ENCODE measurements at places on chromosomes 3 and 15.

- DNase-seq: no peak
Measured at GRCh38 chr15:60829416-60829815, 350.5 kb upstream of the ICE2 start.

- DNase-seq: no peak
Measured at GRCh38 chr3:40631341-40631995, 106.7 kb downstream of the ZNF621 start.

DNA sequence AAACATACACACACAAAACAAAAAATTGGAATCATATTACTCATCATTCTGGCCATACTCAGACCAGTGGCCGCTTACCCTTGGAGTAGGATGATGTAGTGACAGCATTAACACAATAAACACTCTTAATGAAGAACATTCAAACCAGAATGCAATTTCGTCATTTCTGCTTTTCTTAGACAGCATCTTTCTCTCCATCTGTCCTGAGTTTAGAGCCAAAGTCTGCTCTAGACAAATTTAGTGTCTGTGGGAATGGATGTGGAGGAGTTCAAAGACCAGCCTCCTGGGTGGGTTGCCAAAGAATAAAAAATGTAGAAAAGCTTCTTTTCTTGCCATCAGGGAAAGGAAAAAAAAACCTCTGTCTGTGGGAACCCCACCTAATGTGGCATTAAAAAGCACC lies 212.4 kb upstream of the POU1F1 start:
- DNase-seq: no peak

- no peak for DNase-seq
Measured at GRCh38 chr15:63288342-63288741, 10.9 kb downstream of the APH1B start.

- no peak for DNase-seq
Measured at GRCh38 chr3:155323063-155323666, 29.7 kb upstream of the STRIT1 start.

- DNase-seq: no peak
Measured at GRCh38 chr3:193783166-193783896, 190.3 kb downstream of the OPA1 start.

DNA sequence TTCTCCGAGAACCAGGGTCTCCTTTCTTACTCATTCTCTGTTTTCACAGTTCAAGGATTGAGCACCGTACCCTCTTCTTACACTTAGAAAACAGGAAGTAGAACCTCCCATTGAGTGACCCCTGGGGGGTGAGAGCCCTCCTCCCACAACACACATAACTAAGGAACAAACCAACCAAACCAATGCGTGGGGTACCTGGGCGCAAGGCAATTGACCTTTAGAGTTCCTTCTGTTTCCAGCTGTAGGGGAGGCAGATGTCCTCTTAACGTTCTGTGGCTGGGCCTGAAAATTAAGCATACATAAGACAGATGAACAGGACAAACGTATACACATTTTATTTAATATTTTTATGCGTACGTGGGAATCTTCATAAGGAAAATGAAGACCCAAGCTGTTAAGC lies 33.5 kb upstream of the TIMP4 start:
- no peak for DNase-seq

- DNase-seq: no peak
Measured at GRCh38 chr15:34652726-34653033, 69.2 kb upstream of the GOLGA8B start.

DNA sequence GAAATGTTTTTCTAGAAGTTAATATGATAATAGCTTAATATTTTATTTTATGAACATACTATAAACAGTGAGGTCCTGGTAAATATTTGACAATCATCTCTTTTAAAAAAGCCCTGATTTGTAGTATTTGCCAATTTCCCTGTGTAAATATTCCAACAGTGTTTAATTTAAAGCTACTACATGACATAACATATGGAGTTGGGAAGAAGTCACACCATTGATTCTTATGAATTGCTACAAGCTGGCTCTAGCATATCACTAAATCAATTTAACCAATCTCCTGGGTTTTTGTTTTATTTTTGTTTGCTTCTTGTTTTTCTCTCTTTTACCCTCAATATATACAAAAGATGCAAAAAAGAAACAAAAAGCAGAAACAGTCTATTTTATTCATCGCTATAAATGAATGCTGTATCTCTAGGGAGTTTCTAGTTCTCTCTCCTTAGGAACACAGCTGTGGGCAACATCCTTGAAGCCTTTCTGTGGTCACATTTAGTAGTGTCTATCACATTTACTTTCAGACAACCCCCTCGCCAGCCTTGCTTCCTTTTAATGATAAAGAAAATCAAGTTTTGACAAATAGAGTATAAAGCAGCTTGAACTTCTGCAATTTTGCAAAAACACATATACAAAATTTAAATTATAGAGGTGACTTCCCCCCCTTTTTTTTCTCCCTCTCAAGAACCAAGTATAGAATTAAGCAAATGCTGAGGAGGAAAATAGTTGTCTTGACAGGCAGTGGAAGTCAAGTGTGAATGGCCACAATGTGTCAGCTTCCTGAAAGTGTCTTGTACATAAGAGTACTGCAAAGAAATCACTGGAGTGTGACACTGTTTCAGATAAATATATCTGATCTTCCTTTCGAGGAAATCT lies 21.4 kb downstream of the CCR1 start:
- DNase-seq: no peak

DNA sequence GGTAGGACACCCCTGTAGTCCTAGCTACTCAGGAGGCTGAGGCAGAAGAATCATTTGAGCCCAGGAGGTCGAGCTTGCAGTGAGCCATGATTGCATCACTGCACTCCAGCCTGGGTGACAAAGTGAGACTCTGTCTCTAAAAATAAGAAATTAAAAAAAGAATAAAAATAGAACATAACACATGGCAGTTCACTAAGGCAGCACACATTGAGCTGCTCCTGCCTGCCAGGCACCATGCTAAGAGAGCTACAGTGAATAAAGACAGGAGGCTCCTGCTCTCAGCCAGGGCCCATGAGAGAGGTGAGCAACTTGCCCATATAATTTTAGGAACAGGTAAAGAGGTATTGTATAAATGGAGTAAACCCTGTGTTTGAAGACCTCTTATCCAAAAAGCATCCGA lies 54.3 kb downstream of the EBLN2 start:
- no peak for DNase-seq
